AG10803 (cell line): ENCODE measurements at places on chromosomes 6 and 20.

- DNase-seq, result no peak
These were observed 8.8 kb downstream of the NKX2-4 start for GRCh38 chr20:21388566-21388965.

- DNase-seq, result no peak
These were observed 164.8 kb upstream of the MAN1A1 start for GRCh38 chr6:119514345-119514744.

GRCh38 chr6:136323431-136324112 lies 33.9 kb upstream of the BCLAF1 start:
- DNase-seq, result peak; percentile 36

DNA sequence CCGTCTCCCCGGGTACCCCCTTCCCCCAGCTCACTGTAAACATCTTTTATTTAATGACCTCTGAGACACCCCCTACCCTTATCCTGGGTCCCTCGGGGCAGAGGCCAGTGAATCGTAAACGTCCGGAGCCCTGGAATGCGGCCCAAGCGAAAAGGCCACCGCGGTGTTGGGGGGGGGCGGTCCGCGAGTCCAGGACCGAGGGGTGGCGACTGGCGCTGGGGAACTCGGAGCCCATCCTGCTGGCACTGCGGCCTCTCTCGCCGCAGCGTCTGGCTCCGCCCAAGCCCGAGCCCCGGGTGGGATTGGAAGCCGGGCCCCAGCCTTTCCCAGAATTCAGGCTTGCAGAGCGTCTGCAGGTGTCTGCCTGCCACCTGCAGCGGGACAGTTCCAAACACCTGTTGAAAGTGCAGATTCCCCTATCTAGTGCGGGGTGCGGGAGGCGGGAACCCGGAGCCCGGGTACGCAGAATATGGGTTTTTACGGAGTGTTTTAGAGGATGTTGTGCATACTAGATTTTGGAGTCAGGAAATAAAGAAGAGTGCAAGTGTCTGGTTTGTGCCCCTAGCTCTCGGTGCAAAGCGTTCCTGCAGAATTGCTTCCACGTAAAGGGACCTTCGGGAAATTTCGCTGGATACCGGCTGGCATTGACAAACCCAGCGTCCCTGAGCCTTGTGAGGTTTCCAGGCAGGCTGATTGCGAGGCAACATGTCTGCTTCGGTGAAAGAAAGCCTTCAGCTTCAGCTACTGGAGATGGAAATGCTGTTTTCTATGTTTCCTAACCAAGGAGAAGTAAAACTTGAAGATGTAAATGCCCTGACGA lies 800 bp downstream of the RWDD2A start:
- peak; percentile 21 for DNase-seq

- DNase-seq, result peak; percentile 90
These were observed 20.3 kb downstream of the SNTA1 start for GRCh38 chr20:33423141-33423834.

GRCh38 chr20:47216819-47217410 lies 139.6 kb downstream of the ZMYND8 start:
- DNase-seq, result no peak

- DNase-seq, result peak; percentile 52
These were observed at the start of gene ZNF512B for GRCh38 chr20:63969838-63970713. Gene ZNF512B (minus strand): TSS chr20:63969930. CDS start chr20:63967950, 1,980 bp downstream.

- DNase-seq, result no peak
These were observed 52.4 kb upstream of the TINAG start for GRCh38 chr6:54255886-54256285.

DNA sequence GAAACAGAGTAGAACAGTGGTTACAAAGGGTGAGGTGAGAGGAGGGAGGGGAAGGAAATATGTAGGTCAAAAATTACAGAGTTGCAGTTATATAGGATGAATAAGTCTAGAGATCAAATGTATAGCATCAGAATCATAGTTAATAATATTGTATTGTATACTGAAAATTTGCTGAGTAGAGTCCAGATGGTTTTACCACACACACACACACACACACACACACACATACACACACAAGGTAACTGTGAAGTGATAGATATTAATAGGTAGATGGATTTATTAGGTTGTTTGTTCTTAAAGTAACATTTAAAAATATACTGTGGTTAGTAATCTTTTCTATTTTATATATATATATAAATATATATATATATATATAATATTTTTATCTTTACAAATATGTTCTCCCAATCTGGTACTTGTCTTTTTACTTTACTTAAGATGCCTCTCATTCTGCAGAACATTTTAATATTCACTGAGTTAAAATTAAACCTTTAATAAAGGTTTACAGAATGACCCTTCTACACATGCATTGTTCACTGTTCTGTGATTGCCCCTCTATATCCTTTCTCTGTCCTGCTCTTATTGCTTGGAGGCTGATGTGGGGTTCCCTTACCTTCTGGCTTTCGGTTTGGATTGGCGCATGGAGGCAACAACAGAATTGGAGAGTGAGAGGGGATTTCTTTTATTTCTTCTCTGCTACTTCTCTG lies 408 bp downstream of the PTCHD4 start:
- DNase-seq, result no peak

DNA sequence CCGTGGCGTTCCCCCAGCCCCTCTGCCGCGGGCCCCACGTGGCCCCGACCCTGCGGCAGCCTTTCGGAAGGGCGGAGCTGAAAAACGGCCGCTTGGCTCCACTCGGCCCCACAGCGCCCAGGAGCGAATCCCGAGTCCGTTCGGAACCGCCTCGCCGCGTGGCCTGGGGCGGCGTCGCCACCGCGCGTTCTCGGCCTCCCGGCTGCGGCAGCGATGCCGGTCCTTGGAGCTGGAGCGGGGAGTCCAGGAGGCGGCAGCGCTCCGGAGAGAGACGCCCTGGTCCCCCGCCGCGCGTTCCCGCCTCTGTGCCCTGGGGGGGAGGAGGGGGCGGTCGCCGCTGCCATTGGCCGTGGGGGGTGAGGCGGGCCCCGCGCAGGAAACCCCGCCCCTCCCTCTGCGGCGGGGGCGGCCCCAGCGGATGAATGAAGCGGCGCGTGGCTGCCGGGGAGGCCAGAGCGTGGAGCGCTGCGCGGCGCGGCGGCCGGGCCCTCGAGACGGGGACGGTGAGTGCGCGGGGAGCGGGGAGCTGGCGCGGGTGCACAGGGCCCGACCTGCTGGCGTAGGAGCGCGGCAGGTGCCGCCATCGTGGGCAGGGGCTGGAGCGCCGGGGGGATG lies at the start of gene SLCO4A1:
Gene SLCO4A1, plus strand, starts transcription at position 453 of the 615 bp plus-strand sequence. CDS start 13,952 bp downstream, outside the sequence.
- DNase-seq, result no peak

DNA sequence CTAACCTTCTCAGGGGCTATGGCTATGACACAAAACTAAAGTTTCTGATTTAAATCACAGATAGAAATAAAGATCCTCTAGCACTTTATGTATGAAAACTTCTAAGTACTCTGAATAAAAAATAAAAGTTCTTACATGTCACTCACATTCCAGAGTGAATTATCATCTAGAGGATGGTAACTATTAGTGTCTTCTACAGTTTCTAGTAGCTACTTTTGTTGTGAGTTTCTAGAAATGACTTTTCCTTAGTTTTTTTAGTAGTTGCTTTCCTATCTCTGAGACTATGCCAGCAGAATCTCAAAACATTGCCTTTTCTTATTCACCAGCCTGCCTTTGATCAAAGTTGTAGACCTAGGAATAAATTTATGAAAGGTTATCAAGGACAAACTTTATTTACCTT lies 10.1 kb downstream of the ZNF318 start:
- DNase-seq, result peak; percentile 22

DNA sequence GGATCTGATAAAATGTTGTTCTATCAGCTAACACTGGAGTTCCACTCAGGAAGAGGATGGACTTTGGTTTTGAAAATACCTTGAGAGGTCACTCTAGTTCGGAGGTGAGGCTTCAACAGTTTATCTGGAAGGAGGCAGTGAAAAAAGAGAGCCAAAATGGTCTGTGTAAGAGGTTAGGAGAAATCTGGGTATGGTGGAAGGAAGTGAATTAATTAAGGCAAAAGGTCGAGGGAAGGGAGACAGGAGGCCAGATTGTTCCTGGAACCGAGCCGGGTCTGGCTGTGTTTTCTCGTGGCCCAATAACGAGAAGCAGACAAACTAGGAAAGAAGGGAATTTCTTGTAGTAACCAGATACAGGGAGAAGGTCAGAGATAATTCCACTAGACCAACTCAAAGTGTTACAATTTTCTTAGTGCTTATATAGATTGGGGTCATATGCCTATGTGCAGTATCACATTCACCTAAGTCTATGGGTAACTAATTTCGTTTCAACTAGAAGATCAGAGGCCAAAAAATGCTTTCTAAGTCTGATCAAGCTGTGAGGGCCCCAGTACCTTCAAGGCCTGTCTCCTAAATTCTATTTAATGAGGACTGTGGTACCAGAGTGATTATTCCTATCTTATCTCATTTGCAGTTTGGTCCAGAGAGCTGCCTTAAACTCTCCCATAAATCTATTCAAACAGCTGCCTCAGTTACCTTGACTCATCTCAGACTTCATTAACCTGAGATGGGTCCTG lies 96.0 kb upstream of the SNX9 start:
- DNase-seq, result no peak

GRCh38 chr6:106533054-106533453 lies 96.2 kb downstream of the RTN4IP1 start:
- no peak for DNase-seq

DNA sequence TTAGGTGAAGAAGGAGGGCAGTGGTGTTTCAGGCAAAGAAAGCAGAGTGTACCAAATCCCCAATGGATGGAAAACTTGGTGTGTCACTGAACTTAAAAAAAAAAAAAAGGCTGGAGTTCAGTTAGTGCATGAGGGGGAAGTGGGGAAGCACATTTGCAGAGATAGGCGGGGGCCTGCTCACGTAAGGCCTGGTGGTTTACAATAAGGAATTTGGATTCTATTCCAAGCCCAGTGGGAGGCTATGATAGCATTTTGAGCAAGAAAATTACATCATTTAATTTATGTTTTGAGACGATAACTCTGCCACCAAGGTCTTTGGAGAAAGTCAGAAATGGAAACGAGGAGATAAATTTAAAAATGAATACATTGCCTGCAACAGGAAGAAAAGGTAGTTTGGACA lies 225.5 kb downstream of the EYA4 start:
- DNase-seq, result no peak

GRCh38 chr6:128605961-128606360 lies 85.6 kb upstream of the PTPRK start:
- peak; percentile 73 for DNase-seq

GRCh38 chr6:48825501-48826151 lies 637.4 kb downstream of the MMUT start:
- no peak for DNase-seq

GRCh38 chr20:35831029-35831428 lies 59.2 kb downstream of the PHF20 start:
- no peak for DNase-seq

- peak; percentile 30 for DNase-seq
These were observed 4.5 kb downstream of the CCDC170 start for GRCh38 chr6:151498327-151498726.

GRCh38 chr20:4088766-4089165 lies 73.4 kb upstream of the RNF24 start:
- no peak for DNase-seq

DNA sequence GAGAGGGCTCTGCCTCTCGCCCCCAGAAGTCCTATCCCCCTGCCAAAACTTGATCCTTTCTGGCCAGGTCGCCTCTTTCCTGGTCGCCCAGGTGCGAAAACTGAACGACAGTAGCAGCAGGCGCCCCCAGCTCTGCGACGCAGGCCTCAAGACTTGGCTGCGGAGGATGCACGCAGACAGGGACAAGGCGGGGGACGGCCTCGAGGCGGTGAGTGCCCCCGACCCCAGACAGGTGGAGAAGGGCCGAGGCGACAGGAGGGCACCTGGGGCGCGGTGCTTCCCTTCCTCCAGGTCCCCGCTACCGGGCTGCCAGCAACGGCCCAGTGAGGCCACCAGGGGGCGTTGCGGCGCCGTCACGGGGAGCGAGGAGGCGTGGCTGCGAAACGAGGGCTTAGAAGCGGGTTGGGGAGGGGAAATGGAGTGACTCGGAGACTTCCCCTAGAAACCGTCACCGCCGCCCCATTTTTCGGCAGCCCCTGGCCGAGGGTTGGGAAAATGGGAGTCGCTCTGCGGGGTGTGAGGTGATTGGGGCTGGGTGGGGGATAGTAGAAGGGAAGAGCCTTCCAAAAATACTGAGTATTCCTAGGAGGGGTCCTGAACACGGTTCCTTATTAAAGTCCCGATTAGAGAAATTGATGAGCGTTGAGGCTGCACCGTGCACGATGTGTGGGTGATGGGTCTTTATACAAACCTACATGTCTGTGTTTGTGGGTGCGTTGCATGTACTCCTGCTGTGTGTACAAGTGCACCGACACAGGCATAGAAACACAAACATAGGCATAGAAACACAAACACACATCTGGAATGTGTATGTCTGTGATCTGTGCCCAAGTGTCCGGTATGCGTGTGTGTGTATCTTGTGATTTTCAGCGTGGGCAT lies 44.6 kb downstream of the ARHGAP40 start:
- peak; percentile 46 for DNase-seq

DNA sequence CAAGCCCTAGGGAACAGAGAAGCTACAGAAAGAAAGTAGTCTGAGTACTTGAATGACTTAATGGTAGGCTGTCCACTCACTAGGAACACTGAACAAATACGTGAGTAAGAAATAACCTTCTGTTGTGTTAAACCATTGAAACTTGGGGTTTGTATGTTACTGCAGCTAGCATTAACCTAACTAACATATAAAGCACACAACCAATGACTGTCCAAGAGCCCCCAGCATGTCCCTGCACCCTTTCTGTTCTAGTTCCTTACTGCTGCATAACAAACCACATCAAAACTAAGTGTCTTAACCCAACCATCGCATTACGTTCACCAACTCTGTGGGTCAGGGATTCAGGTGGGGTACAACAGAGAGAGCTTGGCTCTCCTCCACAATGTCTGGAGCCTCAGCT lies 10.5 kb upstream of the RNF8 start:
- DNase-seq, result no peak

DNA sequence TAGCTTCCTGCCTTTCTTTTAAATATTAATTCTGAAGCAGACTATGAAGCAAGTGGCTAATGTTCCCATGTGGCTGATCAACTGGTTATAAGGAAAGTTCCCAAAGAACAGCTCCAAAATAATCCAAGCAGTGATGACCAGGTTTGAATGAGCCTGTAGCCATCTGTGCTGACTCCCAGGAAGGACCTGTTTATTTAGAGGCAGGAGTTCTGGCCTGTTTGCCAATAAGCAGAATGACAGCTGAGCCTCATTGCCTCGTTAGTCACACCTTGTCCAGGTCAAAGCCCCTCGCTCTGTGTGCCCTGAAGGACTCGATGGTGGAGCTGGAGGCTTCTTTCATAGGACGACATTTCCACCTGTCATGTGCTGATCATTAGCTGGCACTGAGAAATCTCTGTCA lies 97.4 kb downstream of the TMEM170B start:
- DNase-seq, result no peak

DNA sequence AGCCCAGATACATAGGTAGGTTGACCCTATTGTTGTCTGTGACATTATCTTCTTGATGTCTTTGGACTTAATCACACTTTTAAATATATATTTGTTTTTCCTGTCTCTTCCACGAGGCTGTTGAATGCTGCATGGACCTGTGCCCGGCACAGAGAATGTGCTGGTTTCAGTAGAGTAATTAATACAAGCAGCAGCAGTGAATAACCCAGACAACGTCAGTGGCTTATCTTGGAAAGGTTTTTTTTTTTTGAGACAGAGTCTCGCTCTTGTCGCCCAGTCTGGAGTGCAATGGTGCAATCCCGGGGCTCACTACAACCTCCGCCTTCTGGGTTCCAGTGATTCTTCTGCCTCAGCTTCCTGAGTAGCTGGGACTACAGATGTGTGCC lies 108.2 kb downstream of the CDH26 start:
- DNase-seq, result peak; percentile 42
